ENCODE measurements at places on chromosomes 2 and 18.
A peak's percentile ranks its signal among the peaks of the same experiment; 100 is the strongest.

GRCh38 chr2:194319222-194319992, 1337.6 kb upstream of the SLC39A10 start:
- H3K4me1 ChIP-seq, result no peaks in the 10 kb centered on the region
- no peak overlapping the region for H3K4me3 ChIP-seq
- no peaks in the 10 kb centered on the region for H3K36me3 ChIP-seq
- no peak for DNase-seq
- no peaks in the 10 kb centered on the region for H3K27me3 ChIP-seq
- no peak overlapping the region for H3K27ac ChIP-seq

GRCh38 chr2:231047923-231048915, 8.4 kb upstream of the PSMD1 start:
- no peaks in the 10 kb centered on the region for H3K36me3 ChIP-seq
- peaks cover 4% of the 10 kb centered on the region for H3K4me1 ChIP-seq
- H3K4me3 ChIP-seq, result no peak overlapping the region
- no peak for DNase-seq

DNA sequence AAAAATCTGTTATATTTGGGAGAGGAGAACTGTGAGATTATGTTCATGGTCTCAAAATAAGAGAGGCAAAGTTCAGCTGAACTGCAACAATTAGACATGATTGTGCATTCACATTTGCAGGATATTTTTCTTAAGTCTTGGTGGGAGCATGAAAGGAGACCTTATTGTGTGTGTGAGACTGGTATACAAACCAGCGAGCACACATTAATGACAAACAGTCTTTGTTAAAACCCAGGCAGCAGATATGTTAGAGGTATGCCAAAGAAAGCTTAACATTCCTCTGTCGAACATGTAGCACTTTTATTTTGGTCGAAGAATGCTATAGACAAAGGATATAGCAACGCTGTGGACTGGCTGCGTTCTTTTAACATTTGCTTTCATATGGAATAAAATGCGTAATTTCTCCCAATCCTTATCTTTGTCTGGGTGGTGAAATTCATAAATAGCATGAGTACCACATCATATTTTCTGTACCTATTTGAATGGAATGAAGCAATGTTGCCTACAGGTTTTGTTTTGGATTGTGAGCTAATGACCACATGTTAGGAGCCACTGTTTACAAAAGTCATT, 88.4 kb downstream of the ICOS start:
- no peak overlapping the region for H3K27ac ChIP-seq
- no peak for DNase-seq
- H3K4me1 ChIP-seq, result peaks cover 2% of the 10 kb centered on the region
- no peaks in the 10 kb centered on the region for H3K27me3 ChIP-seq

GRCh38 chr2:202429164-202429980, 53.2 kb downstream of the BMPR2 start:
- H3K27ac ChIP-seq, result no peak overlapping the region
- H3K36me3 ChIP-seq, result peaks cover 1% of the 10 kb centered on the region
- H3K4me3 ChIP-seq, result no peak overlapping the region
- H3K4me1 ChIP-seq, result peaks cover 3% of the 10 kb centered on the region
- H3K27me3 ChIP-seq, result peaks cover 7% of the 10 kb centered on the region

DNA sequence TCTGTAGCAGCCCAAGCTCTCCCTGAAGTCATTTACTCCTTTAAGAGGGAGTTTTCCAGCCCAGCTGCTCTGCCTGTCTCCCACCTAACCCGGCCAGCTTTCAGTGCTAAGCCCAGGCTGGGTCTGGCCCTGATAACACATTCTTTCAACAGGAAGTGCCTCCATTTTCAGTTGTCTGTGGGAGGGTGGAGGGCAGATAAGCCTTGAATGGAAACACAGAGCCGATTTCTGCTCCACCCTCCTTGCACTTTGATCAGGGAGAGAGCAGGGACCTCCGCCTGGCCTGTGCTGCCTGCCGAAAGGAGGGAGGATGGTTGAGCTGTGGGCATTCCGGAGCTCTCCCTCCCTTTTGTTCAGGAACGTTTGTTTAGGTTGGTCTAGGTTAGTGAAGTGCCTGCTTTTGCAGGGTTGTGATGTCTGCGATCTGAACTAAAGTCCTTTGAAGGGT, 24.8 kb downstream of the GATA6 start:
- H3K27me3 ChIP-seq, result peaks cover 5% of the 10 kb centered on the region
- H3K27ac ChIP-seq, result no peak overlapping the region
- H3K36me3 ChIP-seq, result no peaks in the 10 kb centered on the region
- H3K4me1 ChIP-seq, result no peaks in the 10 kb centered on the region
- no peak for DNase-seq
- no peak overlapping the region for H3K4me3 ChIP-seq

- H3K36me3 ChIP-seq, result no peaks in the 10 kb centered on the region
- no peak overlapping the region for H3K27ac ChIP-seq
- no peaks in the 10 kb centered on the region for H3K4me1 ChIP-seq
These were observed 1279.0 kb upstream of the LRRTM1 start for GRCh38 chr2:81583311-81584108.

- no peak for DNase-seq
- no peak overlapping the region for H3K27ac ChIP-seq
- H3K36me3 ChIP-seq, result no peaks in the 10 kb centered on the region
- no peaks in the 10 kb centered on the region for H3K4me1 ChIP-seq
- no peak overlapping the region for H3K4me3 ChIP-seq
These were observed 48.2 kb downstream of the SDC1 start for GRCh38 chr2:20176760-20177159.

DNA sequence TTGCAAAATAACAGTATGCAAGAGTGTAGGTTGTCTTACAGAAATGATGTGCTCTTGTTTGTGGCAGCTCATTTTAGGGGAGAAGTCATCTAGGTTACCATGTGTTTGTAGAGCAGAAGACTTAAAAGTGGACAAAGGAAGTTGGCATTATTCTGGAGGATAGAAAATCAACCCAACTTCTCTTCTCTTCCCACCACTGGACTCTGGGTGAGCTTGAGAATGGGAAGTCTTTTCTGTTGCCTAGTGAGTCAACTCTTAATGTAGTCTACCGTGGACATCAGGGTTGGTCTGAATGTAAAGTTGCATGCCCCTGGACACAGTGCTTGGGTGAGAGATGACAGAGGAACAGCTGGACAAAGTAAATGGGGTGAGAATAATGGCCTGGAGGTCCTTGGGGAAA, 98.3 kb downstream of the FMNL2 start:
- H3K27ac ChIP-seq, result no peak overlapping the region
- H3K36me3 ChIP-seq, result no peaks in the 10 kb centered on the region
- no peaks in the 10 kb centered on the region for H3K4me1 ChIP-seq
- H3K4me3 ChIP-seq, result no peak overlapping the region
- H3K27me3 ChIP-seq, result no peaks in the 10 kb centered on the region
- no peak for DNase-seq

- H3K27me3 ChIP-seq, result no peaks in the 10 kb centered on the region
- no peaks in the 10 kb centered on the region for H3K36me3 ChIP-seq
- H3K4me1 ChIP-seq, result no peaks in the 10 kb centered on the region
- no peak for DNase-seq
These were observed 28.3 kb downstream of the KLHL23 start for GRCh38 chr2:169761970-169762292.

- no peak overlapping the region for H3K27ac ChIP-seq
- H3K27me3 ChIP-seq, result peaks cover 90% of the 10 kb centered on the region
- no peaks in the 10 kb centered on the region for H3K36me3 ChIP-seq
- peak; percentile 74 for DNase-seq
- H3K4me3 ChIP-seq, result peak overlapping the region; percentile 29
- peaks cover 38% of the 10 kb centered on the region for H3K4me1 ChIP-seq
These were observed 10.6 kb upstream of the HOXD4 start for GRCh38 chr2:176140513-176141317.

- no peak for DNase-seq
- H3K36me3 ChIP-seq, result no peaks in the 10 kb centered on the region
- no peaks in the 10 kb centered on the region for H3K27me3 ChIP-seq
- H3K4me3 ChIP-seq, result no peak overlapping the region
These were observed 330.5 kb upstream of the SLC39A10 start for GRCh38 chr2:195326537-195326936.

DNA sequence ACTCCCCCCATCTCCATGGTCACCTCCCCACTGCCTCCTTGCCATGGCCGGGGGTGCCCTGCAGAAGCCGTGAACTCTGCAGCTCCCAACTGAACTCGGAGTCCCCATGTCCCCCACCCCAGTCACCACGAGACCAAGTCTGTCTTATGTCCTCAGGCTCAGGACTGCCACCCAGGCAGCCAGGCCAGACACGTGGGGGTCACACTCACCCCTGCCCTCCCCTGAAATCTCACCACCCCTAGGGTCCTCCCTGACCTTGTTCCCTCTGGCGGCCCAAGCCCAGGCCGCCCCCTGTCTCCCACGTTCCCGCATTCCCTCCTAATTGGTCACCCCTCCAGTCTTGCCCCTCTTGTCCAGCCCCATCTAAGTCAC, 11.0 kb downstream of the AQP12A start:
- H3K27me3 ChIP-seq, result no peaks in the 10 kb centered on the region
- no peak overlapping the region for H3K27ac ChIP-seq
- H3K4me1 ChIP-seq, result no peaks in the 10 kb centered on the region
- no peaks in the 10 kb centered on the region for H3K36me3 ChIP-seq

DNA sequence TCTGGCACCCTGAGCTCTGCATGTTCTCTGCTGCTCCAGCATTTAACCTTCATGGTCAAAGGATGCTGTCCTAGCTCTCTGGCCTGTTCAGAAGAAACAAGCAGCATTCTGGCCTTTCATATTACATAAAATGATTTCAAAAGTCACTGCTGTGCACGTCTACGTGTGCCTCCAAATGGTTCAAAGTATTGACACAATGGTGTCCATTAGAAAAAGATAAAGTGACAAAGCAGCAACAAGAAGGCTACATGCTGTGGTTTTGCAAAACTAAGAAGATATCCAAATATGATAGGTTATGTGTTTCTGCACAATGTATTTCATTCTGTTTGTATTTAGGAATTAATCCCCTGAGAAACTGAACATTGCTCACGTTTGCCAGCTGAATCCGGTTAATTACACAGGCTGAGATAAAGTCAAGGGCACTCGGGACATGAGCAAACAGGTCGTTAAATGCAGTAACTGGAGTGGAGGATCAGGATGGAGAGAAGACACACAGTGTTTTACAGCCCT, 258.5 kb downstream of the DOK6 start:
- no peaks in the 10 kb centered on the region for H3K4me1 ChIP-seq
- no peaks in the 10 kb centered on the region for H3K36me3 ChIP-seq
- no peaks in the 10 kb centered on the region for H3K27me3 ChIP-seq
- no peak overlapping the region for H3K27ac ChIP-seq

- H3K4me1 ChIP-seq, result no peaks in the 10 kb centered on the region
- no peak overlapping the region for H3K4me3 ChIP-seq
- no peaks in the 10 kb centered on the region for H3K36me3 ChIP-seq
- H3K27me3 ChIP-seq, result no peaks in the 10 kb centered on the region
- H3K27ac ChIP-seq, result no peak overlapping the region
These were observed 79.8 kb upstream of the LRPPRC start for GRCh38 chr2:44075541-44075940.

DNA sequence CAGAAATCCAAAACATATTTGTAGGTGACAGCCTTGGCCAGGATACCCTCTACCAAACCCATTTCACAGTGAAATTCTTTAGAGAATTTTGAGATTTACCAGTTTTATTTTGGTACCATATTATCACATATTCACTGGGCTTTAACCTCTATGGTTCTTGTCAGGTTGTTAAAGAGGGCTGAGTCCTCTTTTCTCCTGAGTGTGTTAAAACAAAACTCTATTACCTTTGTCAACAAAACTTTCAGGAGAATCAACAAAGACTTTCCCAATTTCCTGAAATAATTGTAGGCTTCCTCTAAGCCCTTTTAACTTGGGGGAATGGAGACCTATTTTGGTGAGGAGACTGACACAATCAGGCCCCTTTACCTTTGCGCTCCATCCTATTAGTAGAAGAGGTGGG, 155.2 kb downstream of the TRABD2A start:
- H3K36me3 ChIP-seq, result no peaks in the 10 kb centered on the region
- H3K4me1 ChIP-seq, result no peaks in the 10 kb centered on the region
- no peak for DNase-seq
- no peaks in the 10 kb centered on the region for H3K27me3 ChIP-seq
- no peak overlapping the region for H3K27ac ChIP-seq
